ENCODE measurements at places on chromosomes 5 and 9.

- DNase-seq = no peak
Measured at GRCh38 chr5:36214436-36214835, 27.3 kb downstream of the NADK2 start.

- DNase-seq = no peak
Measured at GRCh38 chr5:170510559-170510958, 6.7 kb downstream of the KCNIP1 start.

- no peak for DNase-seq
Measured at GRCh38 chr5:168874713-168875380, 295.7 kb upstream of the PANK3 start.

GRCh38 chr5:65126542-65127069 is 355.1 kb downstream of the ADAMTS6 start:
- DNase-seq = no peak

GRCh38 chr9:16640649-16641048 is 229.8 kb downstream of the BNC2 start:
- DNase-seq = no peak

- no peak for DNase-seq
Measured at GRCh38 chr5:12245429-12245828, 341.2 kb upstream of the CTNND2 start.

GRCh38 chr9:16775330-16775729 is 95.1 kb downstream of the BNC2 start:
- DNase-seq = no peak

All from T-helper 2 cell treated with Interferon-gamma antibody and Interleukin-4, amounts not matched to agents 5 μg/mL and 100 μg/mL, for 36 hours (primary cell).